ENCODE measurements at places on chromosomes 6 and 20.

DNA sequence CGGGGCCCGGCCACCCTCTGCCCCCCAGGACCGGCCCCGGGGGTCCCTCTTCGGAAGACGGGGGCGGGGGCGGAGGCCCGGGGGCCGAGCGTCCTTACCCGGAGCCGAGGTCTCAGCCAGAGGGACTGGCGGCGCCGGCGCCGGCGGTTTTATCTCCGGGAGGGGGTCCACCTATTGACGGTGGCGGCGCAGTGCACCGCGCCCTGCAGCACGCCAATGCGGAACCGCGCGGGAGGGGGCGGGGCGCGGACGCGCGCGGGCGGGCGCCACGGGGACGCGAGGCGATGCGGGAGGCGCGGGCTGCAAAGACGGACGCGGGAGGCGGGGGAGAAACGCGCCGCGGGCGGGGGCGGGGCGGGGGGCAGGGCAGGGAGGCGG is at the start of gene EEF1A2:
EEF1A2 (minus strand) TSS at position 124 of the 378 bp plus-strand sequence. CDS start 1,320 bp downstream, outside the sequence.
- peak; percentile 24 for DNase-seq

GRCh38 chr6:16657768-16658167 is 103.5 kb downstream of the ATXN1 start:
- no peak for DNase-seq

DNA sequence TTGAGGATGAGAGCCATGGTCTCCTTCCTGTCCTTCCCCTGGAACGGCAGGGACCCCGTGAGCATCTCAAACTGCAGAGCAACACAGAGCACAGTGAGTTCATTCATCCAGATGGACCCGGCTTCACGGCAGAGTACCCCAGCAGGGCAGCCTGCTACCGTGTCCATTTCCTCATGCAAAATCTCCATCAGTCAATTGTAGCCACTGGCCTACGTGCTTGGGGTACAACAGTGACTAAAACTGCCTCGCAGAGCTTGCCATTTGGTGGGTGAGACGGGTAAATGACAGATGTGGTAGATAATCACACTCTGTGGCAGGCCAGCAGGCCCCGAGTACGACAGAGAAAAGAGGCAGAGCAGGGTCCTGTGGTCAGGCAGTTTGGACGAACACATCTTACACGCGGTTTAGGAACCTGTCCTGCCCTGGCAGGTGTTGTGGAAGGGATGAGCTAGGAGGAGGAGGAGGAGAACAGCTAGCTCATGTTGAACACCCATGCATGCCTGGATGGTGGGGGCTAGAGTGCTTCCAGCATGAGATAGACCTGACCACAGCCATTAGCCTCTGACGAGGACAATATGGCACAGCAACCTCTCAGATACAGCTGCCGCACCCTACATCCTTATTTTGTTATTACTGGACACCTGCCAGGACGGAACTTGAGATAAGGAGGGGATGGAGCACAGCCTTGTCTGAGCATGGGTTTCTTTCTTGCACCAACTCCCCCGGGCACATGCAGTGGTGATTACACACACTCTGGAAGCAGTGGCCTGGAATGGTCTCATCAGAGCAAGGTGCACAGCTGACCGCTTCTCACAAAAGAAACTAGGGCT is 95.6 kb downstream of the RAMACL start:
- peak; percentile 90 for DNase-seq

GRCh38 chr6:11648889-11649288 is 111.3 kb downstream of the TMEM170B start:
- no peak for DNase-seq

GRCh38 chr6:117072134-117072533 is 193.2 kb upstream of the VGLL2 start:
- no peak for DNase-seq

- no peak for DNase-seq
Measured at GRCh38 chr6:93677264-93677965, 258.1 kb upstream of the EPHA7 start.

DNA sequence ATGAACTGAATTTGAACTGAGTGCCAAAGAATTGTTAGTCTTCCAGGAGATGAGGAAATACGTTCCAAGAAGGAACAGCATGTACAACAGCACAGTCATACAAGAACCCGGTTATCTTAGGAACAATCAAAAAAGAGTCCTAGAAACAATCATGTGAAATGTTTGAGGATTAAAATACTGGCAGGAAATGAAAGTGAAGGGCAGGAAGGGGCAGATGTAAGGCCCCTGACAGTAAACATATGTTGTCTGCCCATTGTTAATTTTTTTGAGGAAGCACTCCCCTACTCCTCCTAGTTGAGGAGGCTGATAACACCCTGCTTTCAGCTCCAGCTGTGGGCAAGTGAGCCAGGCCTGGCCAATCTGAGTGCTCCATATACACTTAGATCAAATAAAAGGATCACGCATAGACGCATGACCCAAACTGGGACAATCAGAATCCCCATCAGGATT is 220.9 kb downstream of the HACE1 start:
- DNase-seq = peak; percentile 88

DNA sequence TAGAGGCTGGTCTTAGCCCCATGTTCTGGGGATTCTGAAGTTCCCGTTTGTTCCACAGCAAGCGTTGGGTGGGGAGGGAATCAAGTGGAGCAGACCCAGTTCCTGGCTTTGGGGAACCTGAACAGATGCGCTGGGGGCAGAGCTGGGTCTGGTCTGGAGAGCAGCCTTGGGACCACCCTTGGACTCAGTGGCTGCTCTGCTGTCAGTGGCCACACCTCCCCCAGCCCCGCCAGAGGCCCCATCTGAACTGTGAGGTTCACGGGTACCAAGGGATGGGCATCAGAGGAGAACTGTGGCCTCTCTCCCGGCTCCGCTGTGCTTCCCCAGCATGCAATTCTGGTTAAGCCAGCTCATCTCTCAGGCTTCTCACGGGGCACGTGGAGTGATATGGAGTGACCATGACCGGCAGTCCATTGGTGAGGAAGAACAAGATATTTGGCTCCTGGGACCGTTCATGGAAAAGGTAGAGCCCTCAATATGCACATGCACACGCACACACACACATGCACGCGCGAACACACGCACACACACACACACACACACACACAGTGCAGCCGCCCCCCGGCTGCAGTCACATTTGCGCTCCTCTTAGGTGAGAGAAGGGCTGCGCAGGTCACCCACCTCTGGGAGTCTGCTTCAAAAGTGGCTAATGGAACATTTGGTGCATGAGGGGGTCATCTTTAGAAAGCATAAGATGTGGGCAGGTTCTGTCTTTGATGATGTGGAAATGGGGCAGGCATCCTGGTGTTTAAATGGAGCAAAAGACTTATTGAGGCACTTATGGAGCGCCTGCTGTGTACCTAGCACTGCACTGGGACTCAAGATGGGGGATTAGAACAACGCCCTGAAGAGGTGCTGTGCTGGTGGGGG is 6.0 kb downstream of the DLGAP4 start:
- no peak for DNase-seq

DNA sequence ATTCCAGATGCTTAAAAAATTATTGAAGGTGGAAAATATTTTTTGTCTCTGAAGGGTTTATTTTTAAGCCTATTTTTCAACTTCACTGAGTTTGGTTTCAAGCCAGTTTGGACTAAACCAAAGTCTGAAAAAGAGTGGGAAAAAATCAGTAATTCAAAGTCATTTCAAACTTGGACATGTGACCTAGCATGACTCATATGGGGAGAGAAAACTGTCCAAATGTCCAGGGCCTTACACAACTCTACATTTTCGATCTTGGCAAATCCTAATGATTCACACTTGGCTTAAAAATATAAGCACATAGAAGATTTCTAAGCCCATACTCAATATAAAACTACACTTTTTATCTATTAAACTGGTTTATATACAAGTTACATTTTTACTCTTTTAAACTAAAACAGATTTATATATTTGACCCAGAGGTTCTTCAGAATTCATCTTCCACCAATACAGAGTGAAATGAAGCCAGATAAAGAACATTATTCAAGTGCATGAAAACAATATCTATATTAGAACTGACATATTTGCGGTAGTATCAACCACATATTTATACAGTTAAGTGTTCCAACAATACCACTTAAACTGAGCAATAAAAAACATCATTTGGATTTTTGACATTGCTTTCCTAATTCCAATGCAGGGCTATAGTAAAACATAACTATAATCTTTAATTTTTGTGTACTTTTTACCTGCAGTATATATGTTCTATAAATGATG is 110.3 kb upstream of the TCF21 start:
- no peak for DNase-seq

GRCh38 chr6:161080263-161080970 is 88.8 kb downstream of the MAP3K4 start:
- DNase-seq = no peak

- DNase-seq = no peak
Measured at GRCh38 chr6:34953061-34954025, 64.3 kb downstream of the ANKS1A start.

DNA sequence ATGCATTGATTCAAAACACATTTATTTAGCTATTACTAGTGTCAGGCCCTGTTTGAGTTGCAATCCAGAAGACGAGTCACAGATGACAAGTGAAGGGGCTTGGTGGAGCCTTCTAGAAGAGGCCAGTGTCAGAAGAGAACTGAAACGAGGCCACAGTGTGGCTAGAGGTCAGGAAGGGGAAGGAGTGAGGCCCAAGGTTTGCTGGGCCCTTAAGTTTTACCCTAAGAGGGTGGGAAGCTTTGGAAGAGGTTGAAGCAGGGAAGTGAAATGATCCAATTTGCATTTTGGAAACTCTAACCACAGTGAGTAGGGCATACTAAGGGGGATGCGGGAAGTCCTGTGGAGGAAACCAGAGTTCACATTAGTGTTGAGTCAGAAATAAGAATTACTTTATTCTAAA is 25.0 kb downstream of the TTK start:
- no peak for DNase-seq

DNA sequence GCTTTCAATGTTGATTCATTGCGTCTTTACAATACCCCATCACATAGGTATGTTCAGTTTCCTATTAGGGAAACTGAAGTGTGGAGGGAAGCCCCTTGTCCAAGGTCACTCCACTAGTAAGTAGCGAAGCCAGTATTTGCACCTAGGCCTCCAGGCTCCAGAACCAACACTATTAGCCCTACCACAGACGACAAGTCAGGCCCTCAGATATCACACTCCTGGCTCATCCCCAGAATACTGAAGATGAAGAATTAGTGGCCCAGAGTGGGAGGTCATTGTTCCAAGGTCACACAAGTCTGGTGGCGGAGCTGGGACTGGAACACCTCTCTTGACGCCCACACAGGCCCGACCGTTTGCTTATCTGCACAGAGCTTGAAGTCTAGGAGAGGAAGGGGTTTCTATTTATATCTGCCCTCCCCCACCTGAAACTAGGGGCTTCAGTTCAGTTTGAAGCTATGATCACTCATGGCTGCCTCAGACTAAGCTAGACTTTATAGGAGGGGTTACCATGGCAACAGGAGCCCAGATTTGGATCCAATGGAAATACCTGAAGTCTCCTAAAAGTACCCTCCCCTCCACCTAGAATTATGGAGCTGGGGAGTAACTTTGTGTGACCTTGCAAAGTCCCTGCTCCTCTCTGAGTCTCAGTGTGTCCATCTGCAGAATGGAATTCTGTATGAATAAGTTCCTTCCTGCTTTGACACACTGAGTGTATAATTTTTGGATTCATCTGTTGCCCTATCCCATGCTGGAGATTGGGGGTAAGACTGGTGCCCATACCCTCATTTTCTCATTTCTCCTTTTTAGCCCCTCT is 2.2 kb downstream of the SNTA1 start:
- no peak for DNase-seq

DNA sequence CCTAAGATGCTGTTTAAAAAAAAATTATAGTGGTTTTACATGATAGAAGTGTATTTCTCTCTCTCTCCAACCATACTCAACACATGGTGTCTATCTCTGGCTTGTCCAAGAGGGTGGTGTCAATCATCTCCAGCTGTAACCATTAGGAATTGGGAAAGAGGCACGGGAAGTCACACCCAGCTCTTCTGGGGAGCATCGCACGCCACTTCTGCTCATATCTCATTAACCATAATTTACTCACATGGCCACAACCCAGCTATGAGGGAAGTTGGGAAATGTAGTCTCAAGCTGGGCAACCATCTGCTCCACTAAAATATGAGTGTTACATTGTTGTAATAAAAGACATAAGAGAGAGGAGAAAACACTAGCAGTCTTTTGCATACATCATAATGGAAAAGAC is 30.4 kb upstream of the TSHZ2 start:
- no peak for DNase-seq

DNA sequence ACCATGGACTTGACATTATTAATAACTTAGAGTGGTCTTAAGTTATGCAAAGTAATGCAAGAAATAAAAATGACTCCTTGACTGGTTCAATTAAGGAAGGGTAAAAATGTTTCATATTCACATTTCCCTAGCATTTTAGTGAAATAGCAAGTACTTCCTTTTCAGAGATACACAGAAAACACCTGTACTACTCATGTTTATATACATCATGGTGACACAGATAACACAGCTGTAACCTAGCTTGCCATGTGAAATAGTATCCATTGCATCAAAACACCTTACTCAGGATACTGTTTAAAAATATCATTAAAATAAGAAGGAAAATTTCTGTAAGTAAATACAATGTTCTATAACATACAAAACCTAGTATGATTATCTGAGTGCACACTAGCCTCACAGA is 102.4 kb downstream of the AHI1 start:
- DNase-seq = no peak

DNA sequence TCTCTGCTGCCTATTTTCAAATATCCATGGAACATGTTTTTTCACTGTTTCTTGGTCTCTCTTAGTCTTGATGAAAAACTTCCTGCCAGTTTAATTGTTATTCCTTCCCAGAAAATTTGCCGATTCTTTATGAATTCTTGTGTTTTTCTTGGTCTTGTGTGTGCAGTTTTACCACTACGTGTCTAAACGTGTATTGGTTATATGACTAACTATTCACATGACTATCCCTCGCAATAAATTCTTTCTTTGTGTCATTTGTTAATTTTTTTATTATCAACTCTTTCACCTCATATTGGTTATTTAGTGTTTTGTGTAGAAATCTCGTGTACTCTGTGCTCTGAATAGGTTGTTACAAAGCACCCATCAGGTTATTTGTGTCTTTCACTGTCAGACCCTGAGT is 315.4 kb downstream of the HAO1 start:
- no peak for DNase-seq

DNA sequence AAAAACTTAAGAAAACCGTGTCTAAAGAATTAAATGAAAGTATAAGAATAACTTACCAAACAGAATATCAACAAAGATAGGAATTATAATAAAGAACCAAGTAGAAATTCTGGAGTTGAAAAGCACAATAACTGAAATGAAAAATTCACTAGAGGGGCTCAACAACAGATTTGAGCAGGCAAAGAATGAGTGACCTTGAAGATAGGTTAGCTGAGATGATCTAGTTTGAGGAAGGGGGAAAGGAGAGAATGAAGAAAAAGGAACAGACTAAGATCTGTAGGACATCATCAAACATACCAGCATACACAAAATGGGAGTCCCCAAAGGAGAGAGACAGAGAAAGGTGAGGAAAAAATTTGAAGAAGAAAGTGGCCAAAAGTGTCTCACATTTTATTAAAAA is 37.7 kb upstream of the TULP1 start:
- DNase-seq = no peak

All from KBM-7 (cell line).